ENCODE measurements at places on chromosomes 11 and 22.

- no peak for DNase-seq
Observed at GRCh38 chr11:112612250-112612849, 348.9 kb upstream of the NCAM1 start.

DNA sequence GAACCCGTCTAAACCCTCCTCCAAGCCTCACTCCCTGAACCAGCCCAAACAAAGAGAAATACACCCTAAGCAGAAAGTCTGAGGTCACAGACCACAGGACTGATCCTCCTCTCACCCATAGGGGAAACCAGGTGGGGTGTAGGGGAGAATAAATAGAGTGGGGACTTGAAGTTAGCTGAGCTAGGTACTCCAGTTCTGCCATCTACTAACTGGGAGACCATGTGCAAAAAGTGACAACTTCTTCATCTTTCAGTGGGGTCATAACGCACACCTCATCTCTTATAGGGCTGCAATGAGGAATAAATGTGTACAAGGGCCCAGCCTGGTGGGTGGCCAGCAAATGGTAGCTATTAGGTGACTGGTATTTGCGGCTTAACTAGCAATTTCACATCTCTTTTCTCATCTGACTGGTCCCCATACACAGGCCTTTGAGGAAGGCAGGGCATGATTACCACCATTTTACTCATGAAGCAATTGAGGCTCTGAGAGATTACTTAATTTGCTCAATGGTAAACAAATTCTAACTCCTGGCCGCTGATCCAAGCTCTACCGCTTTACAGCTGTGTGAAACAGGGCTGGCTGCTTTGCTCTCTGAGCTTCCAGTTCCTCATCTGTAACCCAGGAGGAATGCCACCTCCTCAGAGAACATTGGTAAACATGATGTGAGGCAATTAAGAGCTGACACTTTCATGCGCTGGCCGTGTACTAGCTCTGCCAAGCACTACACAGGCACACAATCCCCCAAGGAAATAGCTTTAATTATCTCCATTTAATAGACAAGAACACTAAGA lies 16.6 kb downstream of the TBC1D10A start:
- no peak for DNase-seq

- DNase-seq = no peak
Observed at GRCh38 chr22:43878831-43879550, 12.8 kb downstream of the PNPLA5 start.

DNA sequence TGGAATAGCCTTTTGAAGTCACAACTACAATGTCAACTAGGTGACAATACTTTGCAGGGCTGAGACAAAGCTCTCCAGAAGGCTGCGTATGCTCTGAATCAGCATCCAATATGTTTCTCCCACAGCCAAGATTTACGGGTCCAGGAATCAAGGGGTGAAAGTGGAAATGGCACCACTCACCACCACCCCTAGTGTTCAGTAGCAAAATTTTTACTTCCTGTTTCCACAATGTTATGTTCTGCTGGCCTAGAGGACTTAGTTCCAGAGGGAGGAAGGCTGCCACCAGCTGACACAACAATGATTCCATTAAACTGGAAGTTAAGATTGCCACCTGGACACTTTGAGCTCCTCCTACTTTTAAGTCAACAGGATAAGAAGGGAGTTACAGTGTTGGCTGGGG lies 68.5 kb upstream of the MPEG1 start:
- DNase-seq = no peak

- no peak for DNase-seq
Observed at GRCh38 chr11:128506999-128507611, 80.3 kb downstream of the ETS1 start.

DNA sequence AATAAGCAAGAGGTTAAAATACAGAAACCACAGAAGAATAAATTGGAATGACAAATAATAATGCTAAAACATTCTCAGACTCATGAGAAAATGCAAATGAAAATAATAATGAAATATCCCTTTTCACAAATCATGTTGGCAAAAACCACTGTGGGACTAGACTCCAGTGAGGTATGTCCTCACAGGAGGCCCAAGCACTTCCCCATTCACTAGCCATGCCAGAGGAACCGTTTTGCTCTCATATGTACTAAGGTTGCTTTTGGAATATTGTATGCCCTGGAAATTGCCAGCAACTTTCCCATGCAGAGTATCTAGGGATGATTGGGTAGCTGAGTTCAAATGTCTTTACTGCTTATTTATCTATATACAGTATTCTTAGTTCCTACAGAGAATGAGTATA lies 106.2 kb upstream of the CHORDC1 start:
- DNase-seq = no peak

DNA sequence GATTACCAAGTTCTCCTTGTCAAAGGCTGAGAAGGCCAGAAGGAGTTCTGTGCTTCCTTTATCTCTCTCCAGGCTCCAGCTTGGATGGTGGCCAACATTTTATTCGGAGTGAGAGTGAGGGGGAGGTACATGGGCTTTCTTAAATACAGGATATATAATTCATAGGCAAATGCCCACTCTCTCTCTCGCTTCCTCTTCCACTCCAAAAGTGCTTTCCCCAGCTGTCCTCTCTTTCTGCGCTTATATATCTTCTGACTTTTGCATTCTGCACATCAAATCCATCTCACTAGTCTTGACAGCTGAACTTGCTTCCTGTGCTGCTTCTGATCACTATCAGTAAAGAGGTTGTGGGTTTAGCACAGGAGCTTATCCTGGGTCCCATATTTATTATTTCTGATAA lies 125.4 kb upstream of the ARHGAP20 start:
- DNase-seq = no peak

DNA sequence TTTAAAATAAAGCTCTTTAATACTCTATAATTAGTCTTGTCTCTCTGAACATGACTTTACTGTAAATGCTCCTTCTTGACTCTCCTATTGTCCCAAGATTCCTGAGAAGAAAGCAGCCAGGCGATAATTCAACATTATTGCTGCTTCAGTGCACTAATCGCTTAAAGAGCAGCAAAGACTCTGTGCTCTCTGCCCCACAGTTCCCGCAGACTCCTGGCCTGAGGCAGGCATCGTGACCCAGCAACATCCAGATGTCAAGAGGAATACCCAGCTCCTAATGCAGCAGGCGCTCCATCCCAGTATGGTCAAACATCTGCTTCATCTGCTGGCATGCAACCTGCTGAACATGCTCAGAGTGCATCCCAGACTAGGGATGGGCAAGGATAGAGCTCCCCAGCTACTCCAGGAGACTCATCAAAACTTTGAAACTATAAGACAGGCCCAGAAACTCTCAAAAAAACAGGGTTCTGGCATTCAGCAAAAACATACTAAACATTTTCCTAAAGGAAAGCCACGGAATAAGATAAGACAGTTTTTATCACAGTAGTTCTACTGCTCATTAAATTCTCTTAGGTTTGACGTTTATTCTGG lies 270.0 kb downstream of the SOX6 start:
- DNase-seq = no peak

GRCh38 chr11:112783945-112784322 lies 177.3 kb upstream of the NCAM1 start:
- DNase-seq = no peak

GRCh38 chr22:19974268-19974861 lies 32.7 kb upstream of the TXNRD2 start:
- DNase-seq = no peak

- no peak for DNase-seq
Observed at GRCh38 chr11:35507688-35508087, 17.7 kb downstream of the PAMR1 start.

DNA sequence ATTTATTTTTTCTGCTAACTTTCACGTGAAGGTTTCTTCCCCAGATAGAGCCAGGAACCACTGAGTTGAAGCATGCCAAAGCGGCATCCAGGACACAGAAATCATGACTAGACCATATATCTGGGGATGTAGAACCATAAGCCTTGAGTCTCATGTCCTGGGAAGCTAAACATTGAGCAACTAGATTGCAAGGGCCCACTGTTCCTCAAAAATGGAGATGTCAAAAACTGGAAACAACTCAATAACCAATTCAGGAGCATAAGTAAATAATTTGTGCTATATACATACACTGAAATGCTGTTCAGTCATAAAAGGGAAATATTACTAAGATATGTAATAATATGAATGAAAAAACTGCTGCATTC lies 29.0 kb upstream of the CARD16 start:
- DNase-seq = no peak

Data from activated CD4-positive, alpha-beta T cell treated with anti-CD3 and anti-CD28 coated beads, Interleukin-2, amount 50 U/mL, for 4 hours (primary cell).